Caki2 (cell line): ENCODE measurements at places on chromosomes 2 and 18.

DNA sequence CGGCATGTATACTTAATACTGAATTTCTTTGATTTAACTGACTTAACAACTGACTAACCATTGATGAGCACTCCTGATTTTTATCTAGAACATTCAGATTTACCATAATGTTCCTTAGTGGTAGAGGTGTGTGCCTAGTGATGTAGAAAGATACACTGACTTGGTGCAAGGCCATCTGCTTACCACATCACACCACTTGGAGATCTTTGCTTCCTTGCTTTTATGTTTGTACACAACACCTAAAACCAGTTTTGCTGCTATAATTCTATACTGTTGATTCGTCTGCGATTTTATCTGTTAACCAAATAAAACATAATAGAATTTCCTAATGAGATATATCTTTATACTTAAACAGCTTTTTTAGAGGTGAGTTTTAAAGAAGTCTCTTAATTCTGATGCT lies 3.9 kb upstream of the FARP2 start:
- DNase-seq, result no peak

DNA sequence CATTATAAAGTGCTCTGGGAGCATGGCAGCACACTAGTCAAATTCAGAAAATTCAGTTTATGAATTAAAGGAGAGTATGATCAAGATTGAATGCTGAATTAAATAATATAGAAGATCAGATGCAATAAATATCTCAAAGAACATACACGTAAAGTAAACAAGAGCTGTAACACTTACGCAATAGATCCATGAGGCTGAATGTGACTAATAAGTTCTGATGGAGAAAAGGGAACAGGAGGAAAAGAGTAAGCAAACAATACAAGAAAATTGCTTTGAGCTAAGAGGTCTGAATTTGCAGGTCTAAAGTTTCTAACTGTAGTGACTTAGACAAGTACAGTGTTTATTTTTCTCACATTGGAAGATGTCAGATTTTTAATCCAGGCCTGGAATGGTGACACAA lies 646.7 kb upstream of the ZNF804A start:
- no peak for DNase-seq

- peak; percentile 82 for DNase-seq
Observed at GRCh38 chr2:238644095-238645081, 203.5 kb upstream of the TWIST2 start.

DNA sequence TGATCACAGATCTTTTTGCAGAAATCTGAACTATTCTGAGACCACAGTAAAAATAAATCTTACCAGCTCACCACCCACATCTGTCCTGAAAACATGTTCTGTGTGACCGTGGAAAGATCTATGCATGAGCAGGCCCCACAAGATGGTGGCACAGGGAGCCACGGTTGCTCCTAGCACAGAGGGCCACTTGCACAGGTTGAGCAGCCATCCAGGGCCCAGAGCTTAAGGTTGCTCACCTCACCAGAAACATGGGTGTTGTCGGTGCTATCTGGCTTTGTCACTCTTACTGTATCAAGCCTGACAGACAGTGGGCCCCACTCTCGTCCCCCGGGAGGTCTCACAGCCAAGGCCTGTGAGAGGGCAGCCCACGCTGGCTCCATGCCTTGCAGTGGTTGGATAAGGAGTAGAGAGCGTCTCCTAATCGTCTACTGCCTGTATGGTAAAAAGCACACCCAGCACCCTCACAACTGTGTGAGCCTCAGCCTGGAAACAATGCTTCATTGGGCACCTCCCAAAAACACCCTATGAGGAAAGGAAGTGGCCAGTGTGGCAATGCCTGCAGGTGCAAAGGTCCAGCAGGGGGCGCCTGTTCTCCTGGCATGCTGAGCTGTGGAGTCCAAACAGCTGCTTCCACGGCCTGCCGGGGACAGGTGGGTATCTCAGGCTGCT lies 19.6 kb downstream of the TUBB6 start:
- DNase-seq, result peak; percentile 55

GRCh38 chr2:99032786-99033185 lies 96.8 kb upstream of the CRACDL start:
- DNase-seq, result no peak

- no peak for DNase-seq
Observed at GRCh38 chr2:37648331-37649011, 23.0 kb downstream of the CDC42EP3 start.

- DNase-seq, result no peak
Observed at GRCh38 chr18:75553021-75553420, 125.5 kb upstream of the SMIM21 start.

GRCh38 chr18:5058768-5059695 lies 138.0 kb downstream of the AKAIN1 start:
- DNase-seq, result no peak

DNA sequence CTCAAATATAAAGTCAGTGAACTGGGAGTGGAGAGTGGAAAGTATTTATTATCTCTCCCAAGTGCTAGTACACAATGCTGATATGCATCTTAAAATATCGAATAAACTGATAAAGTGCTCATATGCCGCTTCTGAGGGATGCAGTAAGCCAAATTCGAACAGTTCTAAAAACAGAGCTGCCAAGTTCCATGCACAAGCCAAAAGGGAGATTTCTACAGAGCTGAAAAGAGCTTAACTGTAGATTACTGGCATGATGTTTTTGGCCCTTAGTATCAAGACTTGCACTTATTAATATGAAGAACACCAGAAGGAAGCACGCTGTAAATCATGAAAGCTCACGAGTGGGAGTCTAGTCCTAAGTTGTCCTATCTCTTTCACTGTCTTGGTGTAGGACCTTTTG lies 7.9 kb downstream of the TMEFF2 start:
- no peak for DNase-seq

DNA sequence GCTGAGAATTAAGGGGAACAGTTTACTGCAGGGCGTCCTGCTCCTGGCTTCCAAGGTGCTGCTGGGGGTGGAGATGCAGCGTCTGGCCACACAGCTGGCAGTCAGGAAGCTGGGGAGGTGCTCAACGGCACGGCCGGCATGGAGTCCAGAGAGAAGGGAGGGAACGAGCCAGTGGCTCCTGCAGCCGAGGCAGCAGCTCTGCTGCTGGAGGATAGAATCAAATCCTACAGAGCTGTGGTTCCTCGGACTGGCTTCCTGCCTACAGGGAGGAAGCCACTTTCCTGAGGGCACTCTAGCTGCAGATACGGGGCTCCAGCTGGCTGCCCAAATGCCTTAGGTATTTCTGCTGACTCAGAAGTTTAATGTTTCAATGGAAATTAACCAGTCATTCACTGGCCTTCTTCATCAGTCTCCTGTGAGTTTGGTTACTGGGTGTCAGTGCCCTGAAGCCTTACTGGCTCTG lies 266.3 kb downstream of the TWIST2 start:
- DNase-seq, result no peak

GRCh38 chr2:109384308-109385271 lies 229.2 kb downstream of the SEPTIN10 start:
- DNase-seq, result no peak

- DNase-seq, result no peak
Observed at GRCh38 chr2:73174244-73174643, 28.1 kb upstream of the NOTO start.

DNA sequence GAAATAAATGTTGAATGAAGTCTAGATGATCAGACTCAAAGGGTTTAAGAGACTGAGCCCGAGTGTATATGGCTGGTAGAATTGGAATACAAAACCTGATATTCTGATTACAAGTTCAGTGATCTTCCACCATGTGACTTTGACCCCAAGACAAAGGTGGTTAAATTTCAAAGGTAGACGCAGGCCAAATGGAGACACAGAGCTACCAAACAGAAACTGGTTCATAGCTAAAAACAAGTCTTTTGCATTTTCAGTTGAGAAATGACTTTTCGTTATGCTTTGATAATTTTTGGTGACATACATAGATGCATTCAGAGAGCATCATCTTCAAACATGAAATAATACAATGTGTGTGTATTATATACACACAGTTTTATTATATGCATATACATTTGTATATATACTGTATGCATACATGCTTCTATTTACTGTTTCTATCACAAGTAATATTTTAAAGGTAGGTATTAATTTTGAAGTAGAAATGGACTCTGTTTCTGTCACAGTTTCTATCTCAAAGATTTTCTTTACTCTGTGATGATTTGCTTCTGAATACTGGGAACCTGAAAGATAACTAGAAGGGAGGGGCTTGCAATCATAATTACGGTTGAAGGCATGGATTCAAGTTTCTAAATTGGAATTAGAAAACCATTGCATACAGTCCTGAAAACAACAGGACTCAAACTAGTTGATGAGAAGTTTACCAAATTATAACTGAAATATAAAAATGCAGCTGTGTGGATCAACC lies 142.3 kb downstream of the ABCA12 start:
- DNase-seq, result no peak

- peak; percentile 61 for DNase-seq
Observed at GRCh38 chr2:232632904-232633412, 446 bp upstream of the EFHD1 start.

- no peak for DNase-seq
Observed at GRCh38 chr2:98301469-98301868, 44.8 kb upstream of the CNGA3 start.

GRCh38 chr2:11781602-11782001 lies 35.2 kb downstream of the LPIN1 start:
- no peak for DNase-seq

DNA sequence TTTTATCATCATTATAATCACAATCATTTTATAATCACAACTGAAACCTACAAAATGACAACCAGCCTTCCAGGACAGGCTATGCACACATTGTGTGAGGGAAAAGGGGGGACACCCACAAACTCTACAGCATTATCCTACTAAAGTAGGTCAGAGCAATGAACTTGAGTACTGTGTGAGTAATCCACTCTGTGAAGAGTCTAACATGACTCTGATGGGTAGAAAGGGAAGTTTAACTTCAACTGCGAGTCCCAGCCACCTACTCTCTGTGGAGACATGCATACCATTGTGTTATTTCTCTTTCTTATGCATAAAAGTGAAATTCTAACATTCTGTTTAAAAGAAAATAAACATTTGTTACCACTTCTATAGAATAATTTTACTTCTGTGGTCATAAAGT lies 177.9 kb downstream of the ZNF516 start:
- no peak for DNase-seq

DNA sequence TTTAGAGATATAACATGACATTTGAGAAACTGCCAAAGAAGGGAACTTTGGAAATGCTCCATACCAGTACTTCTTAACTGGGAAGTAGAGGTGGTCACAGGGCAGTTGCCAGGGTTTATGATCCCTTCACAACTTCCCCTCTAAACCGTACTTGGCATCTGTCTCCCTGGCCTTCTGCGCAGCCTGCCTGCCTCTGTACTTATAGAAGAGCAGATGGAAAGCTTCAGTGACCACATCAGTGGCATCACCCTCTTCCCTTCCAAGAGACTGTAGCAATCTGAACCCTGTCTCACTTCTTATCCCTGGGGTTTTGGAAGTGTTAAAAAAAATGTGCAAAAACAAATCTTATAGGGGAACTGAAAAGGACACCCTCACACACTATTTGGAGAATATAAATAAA lies 64.1 kb downstream of the EIF2AK3 start:
- no peak for DNase-seq

GRCh38 chr18:34947711-34948125 lies 93.5 kb upstream of the MAPRE2 start:
- DNase-seq, result peak; percentile 26

DNA sequence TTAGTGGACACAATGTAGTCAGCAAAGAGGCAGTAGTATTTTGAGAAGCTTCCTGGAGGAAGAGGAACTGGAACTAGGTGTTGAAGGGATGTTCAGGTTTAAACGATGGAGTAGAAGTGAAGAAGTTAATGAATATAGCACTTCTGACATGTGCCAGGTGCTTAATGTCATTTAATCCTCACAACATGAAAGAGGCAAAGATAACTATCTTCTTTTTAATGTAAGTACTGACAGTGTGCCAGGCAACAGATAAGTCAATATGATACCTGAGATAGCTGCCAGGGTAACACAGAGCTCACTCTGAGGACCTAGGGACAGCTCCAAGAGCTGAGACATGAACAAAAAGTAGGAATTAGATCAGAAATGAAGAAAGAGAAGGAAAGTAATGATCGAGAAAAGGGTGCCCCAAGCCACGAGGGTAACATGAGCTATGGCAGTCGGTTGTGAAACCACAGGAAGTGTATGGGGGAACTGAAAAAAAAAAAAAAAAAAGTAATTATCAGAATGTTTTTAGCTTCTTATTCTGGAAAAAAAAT lies 140.7 kb downstream of the RNF144A start:
- no peak for DNase-seq

- DNase-seq, result no peak
Observed at GRCh38 chr18:54250846-54251261, 18.5 kb upstream of the POLI start.

GRCh38 chr2:42202634-42203008 lies 33.5 kb downstream of the EML4 start:
- no peak for DNase-seq
